ENCODE measurements at places on chromosomes 6 and 20.

DNA sequence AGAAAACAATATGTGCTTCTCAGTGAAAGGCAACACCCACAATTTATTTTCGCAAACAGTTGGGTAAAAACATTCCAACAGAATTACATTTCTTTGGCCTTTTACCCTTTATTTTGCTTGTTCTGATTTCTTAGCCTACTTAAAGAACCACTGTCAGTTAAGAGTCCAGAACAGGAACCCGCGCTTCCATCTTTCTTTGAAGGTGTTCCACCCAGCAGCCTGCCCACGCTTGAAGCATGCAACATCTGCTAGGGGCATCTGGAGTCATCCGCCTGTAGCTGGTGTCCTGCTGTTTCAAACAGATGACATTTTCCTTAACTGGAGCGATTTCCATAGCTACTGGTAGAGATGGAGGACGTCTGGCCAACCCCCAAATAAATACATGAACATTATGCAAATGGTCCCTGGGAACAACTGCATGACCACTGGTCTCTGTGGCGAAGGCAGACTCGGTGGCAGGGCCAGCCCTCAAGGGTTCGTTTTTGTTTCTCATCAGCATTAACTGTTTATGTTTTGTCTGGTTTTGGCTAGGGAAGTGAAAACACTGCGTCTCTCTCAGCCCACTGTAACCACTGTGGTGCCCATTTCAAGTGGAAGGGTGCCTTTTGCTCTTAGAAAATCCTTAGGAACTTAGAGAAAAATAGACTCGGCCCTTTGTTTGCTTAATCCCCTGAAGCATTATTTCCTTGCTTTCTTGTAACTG lies 51.6 kb downstream of the LAMA4 start:
- no peak for DNase-seq

- no peak for DNase-seq
Observed at GRCh38 chr6:71103130-71103529, 146.3 kb upstream of the B3GAT2 start.

DNA sequence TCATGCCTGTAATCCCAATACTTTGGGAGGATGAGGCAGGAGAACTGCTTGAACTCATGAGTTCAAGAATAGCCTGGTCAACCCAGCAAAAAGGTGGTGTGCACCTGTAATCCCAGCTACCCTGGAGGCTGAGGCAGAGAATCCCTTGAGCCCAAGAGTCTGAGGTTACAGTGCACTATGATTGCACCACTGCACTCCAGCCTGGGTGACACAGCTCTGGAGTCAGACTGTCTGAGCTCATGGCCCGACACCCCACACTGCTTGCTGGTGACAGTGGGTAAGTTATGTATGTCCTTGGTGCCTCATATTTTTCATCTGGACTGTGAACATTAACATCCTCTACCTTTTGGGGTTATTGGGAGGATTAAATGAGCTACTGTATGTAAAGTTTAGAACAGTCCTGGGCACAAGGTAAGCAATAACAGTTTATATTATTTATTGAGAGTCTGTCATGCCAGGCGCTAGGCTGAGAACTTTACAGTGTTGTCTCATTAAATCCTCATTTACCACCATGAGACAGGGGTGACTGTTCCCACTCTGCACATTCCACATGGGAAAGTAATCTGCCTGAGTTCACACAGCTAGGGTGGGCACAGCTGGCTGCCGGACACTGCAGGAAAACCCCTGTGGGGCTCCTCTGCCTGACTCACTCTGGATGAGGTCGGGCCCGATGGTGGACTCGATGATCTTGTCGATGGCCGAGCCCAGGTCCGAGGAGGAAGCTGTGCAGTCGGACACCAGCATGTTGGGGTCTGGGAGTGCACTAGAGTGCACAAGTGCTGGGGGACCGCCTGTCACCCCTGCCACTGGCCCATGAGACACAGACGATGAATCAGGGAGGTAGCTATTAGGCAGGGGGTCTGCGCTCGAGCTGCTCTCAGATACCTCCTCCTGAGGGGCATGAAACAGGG lies 2.9 kb downstream of the ZNF335 start:
- no peak for DNase-seq

- no peak for DNase-seq
Observed at GRCh38 chr20:2224368-2224639, 71.5 kb upstream of the TGM3 start.

DNA sequence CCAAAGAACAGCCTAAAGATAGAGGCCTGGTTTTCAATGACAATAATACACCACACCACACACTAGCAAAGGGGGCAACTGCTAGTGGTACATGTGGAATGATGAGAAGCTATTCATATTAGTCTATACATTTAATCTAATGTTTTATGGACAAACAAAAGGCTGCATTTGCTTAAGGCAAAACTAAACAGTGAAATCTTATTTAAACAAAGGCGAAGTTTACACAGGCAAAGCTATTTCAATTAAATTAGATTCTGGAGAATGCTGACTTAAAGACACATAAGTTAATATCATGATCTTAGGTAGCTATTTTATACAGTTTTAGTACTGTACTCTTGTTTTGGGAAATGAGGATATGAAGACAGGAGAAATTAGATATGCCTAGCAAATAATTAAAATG lies 53.9 kb upstream of the SIM1 start:
- no peak for DNase-seq

- no peak for DNase-seq
Observed at GRCh38 chr6:143743301-143744166, 65.8 kb downstream of the PHACTR2 start.

DNA sequence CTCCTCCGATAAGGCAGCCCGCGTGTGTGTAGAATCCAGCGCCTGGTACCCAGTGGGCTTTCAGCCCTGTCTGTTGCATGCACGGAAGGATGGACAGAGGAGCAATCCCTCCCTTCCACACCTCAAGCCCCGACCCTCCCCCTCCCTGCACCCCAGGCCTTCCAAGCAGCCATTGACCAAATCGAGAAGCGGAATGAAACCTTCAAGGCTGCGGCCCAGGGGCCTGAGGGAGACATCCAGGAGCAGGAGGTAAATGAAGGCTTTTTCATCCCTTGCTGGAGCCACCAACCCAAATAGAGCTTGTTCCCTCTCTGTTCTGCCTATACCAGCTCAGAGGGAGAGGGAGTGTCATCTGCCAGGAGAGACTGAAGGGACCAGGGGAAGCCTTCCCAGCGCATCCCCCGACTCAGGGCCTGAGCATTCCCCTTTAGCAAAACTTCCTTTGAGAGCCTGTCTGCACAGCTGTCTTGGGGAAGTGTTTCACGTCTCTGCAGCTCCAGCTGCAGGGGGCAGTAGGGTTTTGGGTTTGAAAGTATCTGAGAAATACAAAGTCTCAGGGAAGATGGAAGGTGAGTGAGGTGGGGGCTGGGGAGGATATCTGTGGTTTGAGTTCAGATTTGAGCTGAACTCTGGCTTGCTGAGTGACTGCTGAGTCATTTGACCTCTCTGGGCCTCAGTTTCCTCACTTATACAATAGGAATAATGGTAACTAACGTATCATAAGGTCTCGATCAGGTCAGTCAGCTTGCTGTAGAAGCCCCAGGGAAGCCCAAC lies 16.1 kb downstream of the FGD2 start:
- no peak for DNase-seq

DNA sequence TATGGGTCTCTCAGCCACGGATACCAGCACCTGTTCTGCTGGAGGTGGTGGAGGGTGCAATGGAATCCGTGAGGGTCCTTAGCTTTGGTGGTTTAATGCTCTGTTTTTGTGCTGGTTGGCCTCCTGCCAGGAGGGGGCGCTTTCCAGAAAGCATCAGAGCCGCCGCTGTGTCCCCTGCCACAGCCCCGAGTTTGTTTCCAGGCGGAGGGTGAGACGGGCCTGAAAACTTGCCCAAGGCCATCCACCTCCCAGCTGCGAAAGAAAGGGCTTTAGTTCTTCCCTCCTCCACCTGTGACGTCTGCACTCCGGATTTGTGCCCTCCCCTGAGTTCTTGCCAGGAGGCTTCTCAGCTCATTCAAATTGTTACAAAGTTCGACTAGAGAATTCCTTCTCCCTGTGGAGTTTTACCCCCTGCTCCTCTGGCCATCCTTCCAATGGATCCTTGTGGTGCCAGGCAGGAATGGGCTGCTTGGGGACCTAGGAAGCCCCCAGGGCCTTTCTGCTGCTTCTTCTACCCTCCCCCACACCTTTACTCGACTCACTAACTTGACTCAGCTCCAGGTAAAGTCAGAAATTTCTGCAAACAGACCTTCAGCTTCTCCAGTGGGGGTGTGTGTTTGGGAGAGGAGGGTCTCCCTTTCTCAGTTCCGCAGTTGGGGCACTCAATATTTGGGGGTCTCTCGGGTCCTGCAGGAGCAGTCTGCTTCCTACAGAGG lies 873.7 kb downstream of the KIF16B start:
- DNase-seq = no peak

- no peak for DNase-seq
Observed at GRCh38 chr6:166470863-166471410, 88.2 kb upstream of the MPC1 start.

DNA sequence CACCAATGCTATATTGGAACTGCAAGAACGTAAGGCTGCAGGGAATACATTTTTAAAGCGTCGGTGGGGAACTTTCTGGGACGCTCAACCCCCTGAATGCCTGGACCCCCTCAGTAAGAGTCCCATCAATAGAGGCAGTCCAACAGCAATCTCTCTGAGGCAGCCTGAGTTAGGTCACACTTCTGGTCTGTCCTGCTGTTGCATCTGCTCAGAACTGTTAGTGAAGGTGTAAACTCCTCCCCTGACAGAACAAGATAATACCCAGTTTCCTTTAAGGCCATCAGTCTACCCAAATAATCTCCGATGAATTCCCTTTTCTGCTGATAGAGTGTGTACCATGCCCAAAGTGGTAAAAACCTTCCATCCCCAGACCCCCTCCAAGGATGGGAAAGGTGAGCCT lies 1.1 kb upstream of the RNGTT start:
- no peak for DNase-seq

GRCh38 chr6:17207281-17207680 lies 73.9 kb upstream of the RBM24 start:
- DNase-seq = no peak

DNA sequence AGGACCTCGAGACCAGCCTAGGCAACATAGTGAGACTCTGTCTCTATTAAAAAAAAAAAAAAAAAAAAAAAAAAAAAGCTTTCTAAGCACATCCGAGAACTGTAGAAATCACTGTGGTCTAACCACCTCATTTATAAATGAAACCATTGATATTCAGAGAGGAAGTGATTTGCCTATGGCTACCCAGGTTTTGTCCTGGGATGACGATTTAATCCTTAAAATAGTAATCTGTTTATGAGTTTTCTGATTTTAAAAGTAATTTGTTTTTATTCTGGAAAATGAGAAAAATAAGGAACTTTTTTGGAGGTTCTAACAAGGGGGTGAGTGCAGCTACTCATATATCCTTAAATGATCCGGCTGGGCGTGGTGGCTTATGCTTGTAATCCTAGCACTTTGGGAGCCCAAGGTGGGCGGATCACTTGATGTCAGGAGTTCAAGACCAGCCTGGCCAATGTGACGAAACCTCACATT lies 6.5 kb upstream of the BTN3A2 start:
- no peak for DNase-seq

- no peak for DNase-seq
Observed at GRCh38 chr6:105649192-105649591, 246.3 kb upstream of the PREP start.
